ENCODE measurements at places on chromosomes 2 and 18. TPM values are rescaled to one million over a fixed set of nuclear protein-coding genes. Genes with fewer than 3 reads are reported as not detected.

ATP6V1C2 gene
- polyA plus RNA-seq = not detected

EHBP1 gene
- 4.0 TPM for polyA plus RNA-seq

HNMT gene
- polyA plus RNA-seq = 118 TPM

ICOS gene
- not detected for polyA plus RNA-seq

PTH2R gene
- 0.12 TPM for polyA plus RNA-seq

PDE1A gene
- polyA plus RNA-seq = not detected

SCTR gene
- not detected for polyA plus RNA-seq

CYP27C1 gene
- polyA plus RNA-seq = not detected

EFHD1 gene
- polyA plus RNA-seq = not detected

CAPN14 gene
- not detected for polyA plus RNA-seq

STK25 gene
- 230 TPM for polyA plus RNA-seq

ERBB4 gene
- not detected for polyA plus RNA-seq

IL36RN gene
- not detected for polyA plus RNA-seq

FAM124B gene
- polyA plus RNA-seq = 2.0 TPM

SEH1L gene
- 26.9 TPM for polyA plus RNA-seq

HRH4 gene
- polyA plus RNA-seq = not detected

Measured in CD14-positive monocyte (primary cell).